Stimulated activated CD4-positive, alpha-beta T cell treated with anti-CD3 and anti-CD28 coated beads, Interleukin-4, amount 100 ng/mL, for 4 hours (primary cell): ENCODE measurements at places on chromosomes 13 and 19.

GRCh38 chr19:48395499-48395898 is 2.0 kb downstream of the GRIN2D start:
- no peak for DNase-seq

- no peak for DNase-seq
These were observed 1332.5 kb downstream of the SLITRK5 start for GRCh38 chr13:89003656-89004055.

DNA sequence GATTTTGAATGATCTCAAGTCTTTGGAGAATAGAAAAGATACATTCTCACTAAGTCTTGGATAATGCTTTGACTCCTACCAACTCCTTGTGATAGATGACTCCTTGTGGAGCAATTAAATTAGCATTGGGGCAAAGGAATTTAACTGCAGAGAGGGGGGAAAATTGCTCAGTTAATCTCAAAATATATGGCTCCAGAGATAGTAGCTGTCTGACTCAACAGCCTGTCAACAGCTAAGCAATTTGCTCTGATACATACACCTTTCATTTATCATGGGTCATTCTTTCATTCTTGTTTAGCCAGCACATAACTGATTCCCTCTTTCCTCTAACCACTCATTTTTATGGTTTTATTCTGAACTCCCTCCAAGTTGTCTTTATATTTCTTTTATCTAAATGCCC is 225.6 kb upstream of the OBI1 start:
- DNase-seq: no peak

GRCh38 chr13:27820524-27821482 is 28.5 kb downstream of the GSX1 start:
- no peak for DNase-seq

DNA sequence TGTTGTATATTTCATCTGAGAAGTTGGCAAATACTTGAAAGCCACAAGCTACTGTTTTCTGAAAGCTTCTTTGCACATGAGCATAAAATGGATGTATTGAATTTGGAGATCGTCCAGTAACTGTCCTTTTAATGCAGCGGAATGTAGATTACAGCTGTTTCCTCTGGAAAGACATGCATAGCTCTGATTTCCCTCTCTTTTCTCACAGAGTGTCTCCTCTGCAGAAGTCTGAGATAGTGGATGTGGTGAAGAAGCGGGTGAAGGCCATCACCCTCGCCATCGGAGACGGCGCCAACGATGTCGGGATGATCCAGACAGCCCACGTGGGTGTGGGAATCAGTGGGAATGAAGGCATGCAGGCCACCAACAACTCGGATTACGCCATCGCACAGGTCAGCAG is 283.0 kb downstream of the SHISA2 start:
- no peak for DNase-seq

DNA sequence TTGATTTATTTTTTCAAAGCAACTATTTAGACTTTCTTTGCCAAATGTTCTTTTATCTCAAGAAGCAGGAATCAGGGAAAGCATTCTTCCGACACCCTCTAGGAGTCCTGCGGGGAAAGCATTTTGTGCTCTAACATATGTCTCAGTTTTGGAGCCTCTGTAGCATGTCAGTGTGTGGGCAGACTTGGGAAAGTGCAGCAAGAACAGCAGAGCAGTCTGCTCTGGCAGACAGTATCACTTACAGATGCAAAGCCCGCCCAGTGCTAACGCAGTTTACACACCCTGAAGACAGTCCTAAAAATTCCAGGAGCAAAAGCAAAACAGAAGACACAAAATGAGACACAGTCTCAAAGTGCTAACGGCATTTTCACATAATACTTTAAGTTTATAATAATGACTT is 393.5 kb downstream of the KLF12 start:
- no peak for DNase-seq

DNA sequence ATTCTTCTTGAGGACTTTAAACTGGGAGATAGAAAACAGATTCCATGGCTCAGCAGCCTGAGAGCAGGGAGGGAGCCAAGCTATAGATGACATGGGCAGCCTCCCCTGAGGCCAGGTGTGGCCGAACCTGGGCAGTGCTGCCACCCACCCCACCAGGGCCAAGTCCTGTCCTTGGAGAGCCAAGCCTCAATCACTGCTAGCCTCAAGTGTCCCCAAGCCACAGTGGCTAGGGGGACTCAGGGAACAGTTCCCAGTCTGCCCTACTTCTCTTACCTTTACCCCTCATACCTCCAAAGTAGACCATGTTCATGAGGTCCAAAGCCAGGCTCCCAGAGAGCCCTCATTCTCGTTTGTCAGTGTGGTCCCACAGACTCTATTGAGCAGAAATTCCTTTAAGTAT is 8.1 kb downstream of the N4BP2L1 start:
- no peak for DNase-seq

DNA sequence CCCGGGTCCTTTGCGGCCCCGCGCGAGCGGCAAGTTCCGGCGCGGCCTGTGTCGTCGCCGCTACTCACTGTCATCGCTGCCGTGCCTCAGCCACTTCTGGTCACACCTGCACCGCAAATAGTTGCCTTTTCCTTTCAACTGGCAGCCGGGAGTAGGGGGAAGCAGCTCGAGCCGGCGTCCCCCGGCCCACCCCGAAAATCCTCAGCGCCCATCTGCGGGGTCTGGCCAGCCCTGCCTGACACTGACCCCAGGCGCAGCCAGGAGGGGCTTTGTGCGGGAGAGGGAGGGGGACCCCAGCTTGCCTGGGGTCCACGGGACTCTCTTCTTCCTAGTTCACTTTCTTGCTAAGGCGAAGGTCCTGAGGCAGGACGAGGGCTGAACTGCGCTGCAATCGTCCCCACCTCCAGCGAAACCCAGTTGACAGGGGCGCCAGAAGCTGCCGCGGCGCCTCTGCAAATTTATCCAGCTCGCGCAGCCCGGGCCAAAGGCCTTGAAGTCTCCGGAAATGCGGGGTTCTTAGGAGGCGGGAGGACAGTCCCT is 1.7 kb downstream of the PDX1 start:
- no peak for DNase-seq

DNA sequence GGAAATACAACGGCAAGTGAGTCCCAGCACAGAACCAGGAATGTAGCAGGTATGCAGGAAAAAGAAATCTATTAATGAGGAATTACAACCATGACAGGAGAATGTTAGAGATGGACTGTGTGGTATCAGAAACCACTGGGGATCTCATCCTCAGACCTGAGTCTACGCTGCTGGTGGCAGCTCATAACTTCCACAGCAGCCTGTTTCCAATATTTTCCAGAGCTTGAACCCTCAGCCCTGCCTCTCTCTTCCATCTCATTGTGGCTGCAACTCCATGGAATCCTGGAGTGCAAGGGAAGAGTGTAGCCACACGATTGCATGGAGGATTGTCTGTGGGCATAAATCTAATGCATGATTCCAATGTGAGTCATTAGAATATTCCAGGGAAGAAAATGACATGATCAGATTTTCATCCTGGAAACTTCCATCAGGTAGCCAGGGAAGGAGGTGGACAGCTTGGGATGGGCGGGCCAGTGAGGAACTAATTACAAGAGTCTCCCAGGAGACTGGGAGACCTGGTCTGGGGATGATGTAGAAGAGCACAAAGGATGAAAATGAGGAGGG is 14.9 kb downstream of the PLA2G4C start:
- no peak for DNase-seq

DNA sequence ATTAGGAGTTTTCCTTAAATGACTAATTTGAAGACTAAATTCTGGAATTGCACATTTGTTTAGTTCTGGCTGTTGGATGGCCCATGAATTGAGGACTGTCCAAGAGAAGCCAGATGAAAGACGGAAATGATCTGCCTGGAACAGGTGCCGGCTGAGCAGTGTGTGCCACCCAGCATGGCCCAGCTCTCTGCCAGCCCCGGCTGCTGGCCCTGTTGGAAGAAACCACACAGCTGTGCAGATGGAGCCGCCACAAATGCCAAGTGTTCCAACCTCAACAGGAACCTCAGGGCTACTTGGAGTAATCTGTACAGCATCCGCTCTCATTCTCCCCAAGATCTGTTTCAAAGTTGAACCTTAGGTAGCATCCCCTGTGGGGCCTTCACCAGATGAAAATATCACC is 67.0 kb upstream of the STARD13 start:
- DNase-seq: no peak

GRCh38 chr19:29963576-29963975 is 21.5 kb downstream of the URI1 start:
- no peak for DNase-seq

DNA sequence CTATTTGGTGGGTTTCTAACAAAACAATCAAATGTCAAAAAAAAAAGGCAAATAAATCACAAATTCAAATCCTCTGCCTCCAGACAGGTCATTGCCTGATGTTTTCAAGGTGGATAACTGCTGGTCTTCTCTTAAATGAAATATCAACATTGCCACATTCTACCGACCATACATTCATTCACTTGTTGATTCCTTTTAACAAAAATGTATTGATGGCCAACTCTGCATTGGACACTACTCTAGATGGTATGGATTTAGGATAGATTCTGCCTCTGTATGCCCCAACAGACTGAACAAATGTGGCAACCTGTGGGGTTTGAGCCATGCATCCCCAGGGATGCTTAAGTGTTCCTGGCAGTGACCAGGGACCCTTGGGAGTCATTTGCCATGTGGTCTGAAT is 87.6 kb upstream of the STK24 start:
- DNase-seq: no peak

DNA sequence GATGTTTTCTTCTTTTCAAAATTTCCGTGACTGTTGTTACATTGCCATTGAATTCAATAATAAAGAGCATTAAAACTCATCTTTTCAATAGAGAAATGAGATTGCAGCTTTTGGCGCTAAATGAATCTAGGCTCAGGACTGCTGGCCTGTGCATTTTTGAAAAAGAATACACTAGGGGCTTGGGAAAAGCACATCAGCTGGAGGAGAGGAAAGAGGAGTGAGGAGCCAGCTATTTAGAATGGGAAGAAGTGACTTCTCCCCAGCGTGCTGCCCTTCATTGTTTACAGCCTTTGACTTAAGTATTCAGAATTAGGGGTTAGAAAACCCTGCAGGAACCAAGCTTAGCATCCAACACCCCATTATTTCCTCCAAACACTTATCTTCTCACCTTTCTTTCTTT is 43.3 kb downstream of the TNFSF11 start:
- DNase-seq: no peak

DNA sequence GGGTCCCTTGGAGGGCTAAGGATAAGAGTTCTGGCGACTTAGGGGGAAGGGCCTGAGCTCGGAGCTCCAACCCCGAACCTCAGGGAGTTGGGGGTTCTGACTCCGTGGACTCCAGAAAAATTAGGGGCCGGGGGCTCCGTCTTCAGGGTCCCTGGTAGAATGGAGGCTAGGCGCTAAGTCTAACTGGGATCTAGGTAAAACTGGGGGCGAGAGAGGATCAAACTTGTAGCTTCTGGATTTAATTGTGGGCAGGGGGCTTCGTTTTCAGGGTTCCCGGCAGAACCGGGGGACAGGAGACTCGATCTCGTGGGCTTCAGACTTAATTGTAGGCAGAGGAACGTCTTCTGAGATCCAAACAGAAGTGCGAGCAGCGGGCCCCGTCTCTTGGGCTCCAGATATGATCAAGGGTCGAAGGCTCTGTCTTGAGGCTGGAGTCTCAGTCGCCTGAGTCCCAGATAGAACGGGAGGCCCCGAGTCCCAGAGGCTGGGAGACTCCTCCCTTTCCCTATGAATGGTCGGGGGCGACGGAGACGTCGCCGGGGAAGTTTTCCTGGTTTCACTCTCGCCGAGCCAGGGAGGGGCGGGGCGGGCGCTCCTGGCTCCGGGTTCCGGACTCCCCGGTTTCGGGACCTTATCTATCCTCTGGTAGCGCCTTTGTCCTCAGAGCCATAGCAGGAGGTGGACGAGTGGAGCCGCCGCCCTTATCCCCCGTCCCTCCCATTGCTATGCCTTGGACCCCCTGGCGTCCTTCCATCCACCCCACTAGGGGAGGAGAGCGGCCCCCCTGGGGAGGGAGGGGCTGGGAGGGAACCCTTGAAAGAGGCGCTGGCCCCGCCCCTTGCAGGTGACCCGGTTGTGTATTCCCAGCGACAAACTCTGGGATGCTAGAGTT is 1.3 kb downstream of the NECTIN2 start:
- no peak for DNase-seq

DNA sequence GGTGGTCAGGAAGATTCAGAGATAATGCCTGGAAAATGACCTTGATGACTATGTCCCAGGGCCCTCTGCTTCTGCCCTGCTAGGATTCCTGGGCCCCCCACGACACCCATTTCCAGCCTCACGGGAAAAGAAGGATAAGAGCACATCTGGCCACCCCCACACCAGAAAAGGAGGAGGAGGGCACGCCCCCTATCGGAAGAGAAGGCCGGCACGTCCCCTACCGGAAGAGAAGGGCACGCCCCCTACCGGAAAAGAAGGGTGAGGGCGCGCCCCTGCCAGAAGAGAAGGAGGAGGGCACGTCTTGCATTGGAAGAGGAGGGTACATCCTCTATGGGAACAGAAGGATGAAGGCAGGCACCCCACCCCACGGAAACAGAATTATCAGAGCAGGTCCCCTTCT is 84.3 kb downstream of the IER2 start:
- DNase-seq: peak; percentile 57

DNA sequence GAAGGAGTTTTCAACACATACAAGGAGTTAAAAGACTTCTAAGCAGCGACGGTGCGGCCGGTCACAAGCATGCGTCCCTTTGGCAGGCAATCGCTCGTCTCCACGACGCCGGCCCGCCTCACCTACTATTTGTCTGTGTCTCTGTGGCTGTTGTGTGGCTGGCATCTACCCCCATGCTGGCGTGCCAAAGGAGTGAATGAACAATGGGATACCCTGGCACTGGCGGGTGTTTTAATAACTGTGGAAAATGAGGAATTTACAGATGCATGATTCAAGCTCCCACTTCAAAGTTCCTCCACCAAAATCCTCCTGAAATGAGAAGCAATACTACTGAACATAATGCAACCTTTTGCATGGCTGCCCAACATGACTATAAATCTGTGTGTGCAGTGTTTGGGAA is 176.6 kb downstream of the KLF5 start:
- DNase-seq: no peak

GRCh38 chr13:72523593-72523992 is 203.8 kb downstream of the MZT1 start:
- DNase-seq: no peak

DNA sequence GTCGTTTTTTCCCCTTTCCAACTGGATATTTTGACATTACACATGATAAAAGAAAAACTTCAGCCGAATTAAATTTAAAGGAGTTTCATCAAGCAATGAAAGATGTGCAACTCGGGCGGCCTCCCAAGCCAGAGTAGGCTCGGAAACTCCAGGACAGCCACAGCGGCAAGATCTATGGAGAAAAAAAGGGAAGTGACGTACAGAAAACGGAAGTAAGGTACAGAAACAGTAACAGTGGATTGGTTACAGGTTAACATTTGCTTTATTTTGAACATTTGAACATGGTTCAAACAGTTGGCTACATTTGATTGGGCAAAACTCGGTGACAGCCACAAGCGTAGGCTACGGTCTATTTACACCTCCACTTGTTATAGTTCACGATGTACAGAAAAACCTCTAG is 30.5 kb upstream of the FAM124A start:
- DNase-seq: no peak
